Fibroblast of mammary gland (primary cell): ENCODE measurements at places on chromosomes 5 and 9.
A peak's percentile ranks its signal among the peaks of the same experiment; 100 is the strongest.

GRCh38 chr5:154162539-154163151, 27.9 kb upstream of the GALNT10 start:
- DNase-seq, result peak; percentile 11

DNA sequence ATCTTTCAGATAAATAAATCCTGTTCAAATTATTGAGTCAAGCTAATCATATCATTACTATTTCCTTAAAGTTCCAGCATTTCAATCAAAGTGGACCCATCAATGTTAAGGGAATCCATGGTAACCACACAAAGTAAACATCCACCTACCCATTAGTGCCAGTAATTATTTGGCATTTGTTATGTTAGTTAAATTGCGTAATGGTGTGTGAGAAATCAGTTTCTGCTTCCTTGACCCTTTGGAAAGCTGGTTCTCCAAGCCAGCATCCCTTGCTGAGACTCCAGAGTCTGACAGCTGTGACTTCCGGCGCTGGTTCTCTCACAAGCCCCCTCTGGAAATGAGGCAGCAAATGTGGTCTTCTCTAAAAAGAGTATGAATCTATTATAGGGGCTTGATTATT, 308.6 kb upstream of the EFNA5 start:
- peak; percentile 47 for DNase-seq

GRCh38 chr5:168676501-168676900, 97.3 kb upstream of the PANK3 start:
- DNase-seq, result no peak

DNA sequence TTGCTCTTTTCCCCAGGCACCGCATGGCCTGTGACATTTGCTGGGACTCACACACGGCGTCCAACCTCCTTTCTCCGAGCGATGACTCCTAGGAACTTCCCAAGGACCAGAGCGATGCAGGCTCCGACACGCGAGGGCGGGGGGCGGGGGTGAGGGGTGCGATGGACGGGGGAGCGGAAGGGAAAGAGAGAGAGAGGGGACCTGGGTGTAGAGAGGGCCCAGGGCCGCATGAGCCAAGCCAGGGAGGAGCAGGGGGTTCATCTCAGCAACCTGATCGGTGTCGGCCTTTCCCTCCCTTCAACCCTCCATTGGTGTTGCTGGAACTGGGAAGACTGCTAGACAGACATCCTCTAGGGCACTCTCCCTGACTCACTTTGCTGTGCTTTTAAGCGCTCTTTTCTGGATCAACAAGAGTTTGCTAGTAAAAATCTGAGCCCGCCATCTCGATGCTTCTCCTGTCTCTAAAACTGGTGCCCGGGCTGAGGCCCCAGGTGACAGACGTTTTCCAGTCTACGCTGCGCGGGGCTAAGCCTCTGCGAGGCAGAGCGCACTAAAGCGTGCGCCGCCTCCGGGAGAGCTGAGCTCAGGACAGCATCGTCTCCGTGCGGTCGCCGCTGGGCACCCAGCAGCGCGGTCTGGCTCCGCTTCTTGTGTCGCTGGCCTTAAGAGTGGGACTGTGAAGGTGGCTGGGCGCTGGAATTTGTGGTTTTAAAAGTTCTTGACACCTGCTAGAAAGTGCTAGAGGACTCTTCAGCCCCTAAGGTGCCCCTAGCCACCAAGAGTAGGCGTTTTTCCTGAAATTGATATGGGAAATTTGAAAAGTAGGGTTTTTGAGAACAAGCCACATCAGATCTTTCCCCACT, 1.0 kb upstream of the TSLP start:
- peak; percentile 30 for DNase-seq

- DNase-seq, result peak; percentile 83
Measured at GRCh38 chr5:171450423-171451331, 31.2 kb downstream of the FGF18 start.

DNA sequence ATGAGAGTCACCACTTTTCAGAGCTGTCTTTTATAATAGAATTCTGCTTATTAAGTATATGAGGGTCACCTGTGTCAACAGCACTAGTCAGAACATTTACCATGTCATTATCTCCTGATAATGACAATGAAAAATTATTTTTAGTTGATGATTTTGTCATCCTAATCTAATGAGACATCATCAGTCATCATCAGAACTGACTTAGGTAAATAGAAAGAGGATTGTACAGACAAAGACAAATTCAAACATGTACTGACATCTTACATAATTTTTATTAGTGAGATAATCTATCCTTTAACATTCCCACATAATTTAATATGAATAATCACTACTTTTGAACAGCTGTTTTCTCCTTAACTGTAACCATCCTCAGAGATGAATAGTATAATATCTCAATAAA, 22.6 kb downstream of the CDH9 start:
- DNase-seq, result no peak

DNA sequence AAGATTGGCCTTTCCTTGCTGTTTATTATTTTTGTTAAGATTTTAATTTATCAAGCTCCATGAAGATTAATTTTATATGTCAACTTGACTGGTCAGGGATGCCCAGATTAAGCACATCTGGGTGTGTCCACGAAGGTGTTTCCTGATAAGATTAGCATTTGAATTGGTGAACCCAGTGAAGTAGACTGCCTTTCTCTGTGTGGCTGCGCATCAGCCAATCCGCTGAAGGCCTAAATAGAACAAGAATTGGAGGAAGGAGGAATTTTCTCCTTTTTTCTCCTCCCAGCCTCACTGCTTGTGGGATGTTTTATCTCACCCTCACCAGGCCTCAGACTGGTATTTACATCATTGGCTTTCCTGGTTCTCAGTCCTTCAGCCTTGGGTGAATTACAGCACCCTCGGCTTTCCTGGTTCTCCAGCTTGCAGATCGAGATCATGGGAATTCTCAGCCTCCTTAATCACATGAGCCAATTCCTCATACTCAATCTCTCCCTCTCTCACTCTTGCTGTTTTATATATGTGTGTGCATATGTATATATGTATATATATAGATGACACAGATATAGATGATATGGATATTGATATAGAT, 135.4 kb upstream of the SPEF2 start:
- no peak for DNase-seq

DNA sequence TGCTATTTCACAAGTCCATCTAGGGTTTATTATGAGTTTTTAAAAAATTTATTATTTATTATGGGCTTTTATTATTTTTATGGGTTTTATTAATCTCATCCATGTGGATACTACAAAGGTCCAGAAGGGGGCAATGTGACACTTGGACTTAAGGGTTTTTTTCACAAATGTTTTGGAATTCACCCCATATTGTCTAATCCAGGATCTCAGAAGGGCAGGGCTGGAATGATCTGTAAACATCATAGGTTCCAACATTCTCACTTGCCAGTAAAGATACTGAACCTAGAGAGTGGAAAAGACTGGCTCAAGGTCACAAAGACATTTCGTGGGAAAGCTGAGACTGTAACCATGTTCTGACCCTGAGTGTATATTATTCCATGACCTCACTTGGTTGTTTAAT, 35.6 kb downstream of the NIM1K start:
- DNase-seq, result peak; percentile 76

DNA sequence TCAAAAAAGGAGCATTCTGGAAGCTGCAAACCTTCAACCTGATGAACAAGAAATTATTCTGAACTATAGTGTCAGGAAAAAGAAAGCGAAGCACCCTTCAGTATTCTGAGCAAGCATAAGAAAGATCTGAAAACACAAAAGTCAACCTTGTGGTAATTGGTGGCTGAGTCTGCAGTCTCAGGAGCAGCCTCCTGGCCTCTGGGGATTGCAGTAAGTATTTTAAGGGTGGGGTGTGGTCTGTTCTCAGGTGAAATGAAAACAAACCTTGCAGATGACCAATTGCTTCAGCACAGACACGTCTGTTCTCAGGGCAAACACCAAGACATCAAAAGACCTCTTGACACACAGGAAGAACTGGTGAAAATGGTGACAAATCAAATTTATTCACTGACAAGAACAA, 147.8 kb upstream of the RAPGEF1 start:
- DNase-seq, result no peak

DNA sequence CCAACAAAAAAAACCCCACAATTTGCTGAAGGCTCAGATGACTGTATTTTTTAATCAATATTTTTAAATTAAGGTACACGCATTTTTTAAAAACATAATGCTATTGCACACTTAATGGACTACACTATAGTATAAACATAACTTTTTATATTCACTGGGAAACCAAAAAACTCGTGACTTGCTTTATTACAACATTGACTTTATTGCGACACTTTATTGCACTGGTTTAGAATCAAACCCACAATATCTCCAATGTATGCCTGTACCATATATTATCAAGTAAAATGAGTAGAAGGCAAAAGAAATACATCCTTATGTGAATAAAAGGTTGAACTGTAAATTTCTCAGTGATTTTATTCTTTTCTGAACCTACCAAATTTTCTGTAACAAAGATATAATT, 53.7 kb downstream of the RICTOR start:
- no peak for DNase-seq

- no peak for DNase-seq
Measured at GRCh38 chr9:97179616-97180015, 127.8 kb upstream of the CCDC180 start.

DNA sequence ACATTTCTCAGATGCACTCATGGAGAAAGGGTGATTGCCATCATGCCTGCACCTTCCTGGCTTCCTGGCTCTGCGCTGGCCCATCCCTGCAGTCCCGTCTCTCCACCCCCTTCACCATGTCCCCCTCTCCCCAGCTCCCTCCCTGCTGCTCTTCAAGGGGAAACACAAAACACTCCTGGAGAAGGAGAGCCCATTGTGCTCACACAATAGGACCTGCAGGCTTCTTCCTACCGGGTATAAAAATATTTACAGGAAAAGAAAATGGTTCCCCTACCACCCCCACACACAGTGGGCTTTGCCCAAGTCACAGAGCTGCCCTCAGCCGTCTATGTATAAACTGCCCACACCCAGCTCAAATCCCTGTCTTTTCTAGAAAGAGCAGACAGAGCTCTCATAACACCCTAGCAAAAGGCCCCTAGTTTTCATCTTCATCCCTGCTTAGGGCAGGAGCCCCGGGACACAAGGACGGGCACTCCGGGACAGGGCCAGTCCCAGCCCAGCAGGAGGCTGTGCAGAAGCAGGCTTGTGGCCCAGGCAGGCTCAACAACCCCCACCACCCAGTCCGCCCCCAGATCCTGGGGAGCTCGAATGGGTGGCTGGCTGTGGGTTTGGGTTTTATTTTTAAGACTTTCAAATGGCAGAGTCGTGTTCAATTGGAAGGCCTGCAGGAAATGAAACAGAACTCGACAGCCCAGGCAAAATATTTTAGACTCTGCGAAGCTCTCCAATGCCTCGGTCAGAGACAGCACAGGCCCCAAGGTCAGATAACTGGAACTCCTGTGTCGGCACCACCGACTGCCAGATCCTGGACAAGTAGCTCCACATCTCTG, 77.3 kb downstream of the LRSAM1 start:
- no peak for DNase-seq

DNA sequence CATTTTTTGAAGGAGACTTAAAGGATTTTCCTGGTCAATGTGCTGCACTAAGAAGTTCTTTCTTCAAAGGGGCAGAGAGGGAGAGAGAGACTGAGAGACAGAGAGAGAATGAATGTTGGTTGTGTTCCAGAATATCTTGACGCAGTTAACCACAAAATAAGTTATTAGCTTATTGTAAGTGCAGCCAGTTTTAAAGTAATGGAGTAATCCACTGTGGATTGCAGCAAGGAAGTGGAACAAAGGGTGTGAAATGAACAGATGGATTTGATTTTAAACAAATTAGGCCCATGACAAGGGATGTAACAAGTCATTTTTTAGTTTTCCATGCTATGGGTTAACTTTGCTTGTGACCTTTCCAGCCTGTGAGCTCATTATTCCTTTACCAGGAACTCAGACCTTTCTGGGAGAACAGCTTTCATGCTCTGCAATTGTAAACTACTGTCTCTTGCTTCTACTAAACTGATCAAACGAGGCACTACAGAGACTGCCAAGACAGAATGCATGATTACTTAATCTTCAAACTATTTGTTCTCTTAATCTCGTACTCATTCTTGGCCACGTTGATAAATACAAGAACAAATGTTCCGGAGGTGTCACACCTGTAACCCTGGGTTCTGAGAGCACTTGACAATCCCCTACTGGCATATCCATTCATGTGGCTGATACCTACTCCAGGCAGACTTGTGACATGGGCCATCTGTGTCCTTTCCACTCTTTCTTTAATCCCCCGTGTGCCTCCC, 131.1 kb downstream of the TLE1 start:
- peak; percentile 97 for DNase-seq

GRCh38 chr5:52787600-52788504, at the start of the genes ITGA1 and PELO:
Gene ITGA1 (plus strand): TSS chr5:52787916. CDS start chr5:52788354, 438 bp downstream.
Gene PELO (plus strand): TSS chr5:52787916. CDS start chr5:52800395, 12,479 bp downstream.
- peak; percentile 76 for DNase-seq

- DNase-seq, result peak; percentile 24
Measured at GRCh38 chr5:157449011-157449723, 10.8 kb upstream of the NIPAL4 start.

DNA sequence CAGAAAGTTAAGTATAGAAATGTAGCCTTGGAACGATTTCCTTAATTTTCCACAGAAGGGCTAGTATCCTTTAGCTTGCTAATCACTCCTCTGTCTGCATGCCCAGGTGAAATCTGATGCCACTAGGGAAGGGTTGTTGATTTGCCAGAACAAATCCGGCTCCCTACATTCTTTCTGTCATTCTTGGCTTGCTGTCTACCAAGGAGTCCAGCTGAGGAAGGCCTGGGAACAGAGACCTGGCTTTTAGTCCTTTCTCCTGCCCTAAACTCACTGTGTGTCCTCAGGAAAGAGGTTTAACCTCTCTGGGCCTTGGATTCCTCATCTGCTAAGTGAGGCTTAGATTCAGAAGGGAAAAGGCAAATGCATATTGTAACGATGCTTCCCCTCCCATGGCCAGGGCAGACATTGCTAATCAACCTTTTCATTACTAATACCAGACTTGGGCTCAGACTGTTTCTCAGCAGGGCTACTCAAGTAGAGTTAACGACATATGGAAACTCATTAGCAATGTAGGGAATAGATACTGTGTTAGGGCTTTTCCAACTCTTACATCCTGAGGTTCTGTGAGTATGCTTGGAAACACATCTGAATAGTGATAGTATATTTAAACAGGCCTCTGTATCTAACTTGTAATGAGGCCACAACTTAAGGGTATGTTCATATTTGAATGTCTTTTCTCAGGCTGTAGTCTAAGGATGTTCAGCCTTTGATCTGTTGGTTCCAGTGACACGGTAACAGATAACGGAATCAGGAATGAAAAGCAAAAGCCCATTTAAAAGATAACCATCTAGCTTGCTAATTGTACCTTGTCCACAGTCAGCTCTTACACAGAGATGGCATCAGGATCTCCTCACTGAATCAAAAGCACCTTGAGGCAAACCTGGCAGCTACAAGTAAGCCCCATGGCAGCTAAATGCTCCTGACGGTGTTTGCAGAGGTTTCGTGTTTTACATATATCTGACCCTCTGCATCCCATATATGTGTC, 4.1 kb downstream of the GALNT10 start:
- peak; percentile 63 for DNase-seq
